GM03348 (cell line): ENCODE measurements at places on chromosomes 2 and 18.
A peak's percentile ranks its signal among the peaks of the same experiment; 100 is the strongest.

GRCh38 chr2:204538182-204539018 lies 6.9 kb upstream of the PARD3B start:
- DNase-seq = peak; percentile 25

GRCh38 chr2:3100386-3100785 lies 277.2 kb downstream of the EIPR1 start:
- no peak for DNase-seq

DNA sequence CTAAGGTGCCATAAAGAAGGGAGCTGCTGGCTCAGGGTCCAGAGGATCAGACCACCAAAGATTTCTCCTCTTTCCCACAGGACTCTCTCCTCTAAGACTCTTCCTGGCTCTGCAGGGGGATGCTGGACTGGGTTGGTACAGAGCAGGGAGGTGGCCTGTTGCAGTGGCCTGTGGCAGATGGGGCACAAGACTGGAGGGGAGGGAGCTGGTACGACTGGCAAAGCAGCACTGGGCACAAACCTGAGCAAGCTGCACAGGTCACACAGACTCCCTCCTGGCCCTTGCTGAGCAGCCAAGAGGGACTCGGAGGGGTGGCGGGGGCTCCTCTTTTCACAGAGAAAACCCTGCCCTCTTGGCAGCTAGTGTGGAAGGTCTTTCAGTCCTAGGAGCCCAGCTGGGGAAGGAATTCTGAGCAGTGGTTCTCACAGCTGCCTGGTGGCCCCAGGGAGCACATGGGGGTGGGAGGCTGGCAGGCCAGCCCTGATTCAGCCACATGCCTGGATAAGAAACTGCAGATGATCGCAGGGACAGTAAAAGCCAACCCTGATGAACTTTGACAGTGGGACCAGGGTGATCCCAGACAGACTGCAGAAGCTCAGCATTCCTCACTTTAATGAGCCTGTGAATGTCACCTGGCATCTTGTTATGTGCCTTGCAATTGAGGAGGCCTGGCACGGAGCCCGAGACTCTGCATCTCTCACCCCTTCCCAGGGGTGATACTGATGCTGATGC lies 32.5 kb upstream of the ACAA2 start:
- no peak for DNase-seq

GRCh38 chr18:24015639-24016631 lies 1.4 kb downstream of the TTC39C start:
- DNase-seq = no peak

- DNase-seq = no peak
Measured at GRCh38 chr2:96762529-96763311, 2.0 kb downstream of the CNNM4 start.

DNA sequence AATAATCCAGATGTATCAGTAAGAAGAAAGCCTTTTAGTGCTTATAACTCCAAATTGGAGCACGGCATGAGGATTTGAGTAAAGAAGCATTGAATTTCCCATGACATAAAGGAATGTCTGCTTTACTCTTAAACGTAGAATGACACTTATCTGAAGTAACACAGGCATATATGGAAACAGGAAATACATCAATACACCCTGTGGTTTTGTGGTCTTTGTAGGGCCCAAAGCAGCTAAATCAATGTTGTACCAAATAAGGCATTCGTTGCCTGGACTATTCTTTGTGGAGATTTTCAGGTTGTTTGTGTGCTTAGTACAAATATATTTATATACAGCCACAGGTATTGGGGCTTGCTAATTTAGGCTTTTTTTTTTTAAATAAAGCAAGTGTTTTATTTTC lies 660.5 kb downstream of the LRRTM4 start:
- DNase-seq = no peak

- no peak for DNase-seq
Measured at GRCh38 chr18:39380866-39381265, 1815.3 kb upstream of the CELF4 start.

DNA sequence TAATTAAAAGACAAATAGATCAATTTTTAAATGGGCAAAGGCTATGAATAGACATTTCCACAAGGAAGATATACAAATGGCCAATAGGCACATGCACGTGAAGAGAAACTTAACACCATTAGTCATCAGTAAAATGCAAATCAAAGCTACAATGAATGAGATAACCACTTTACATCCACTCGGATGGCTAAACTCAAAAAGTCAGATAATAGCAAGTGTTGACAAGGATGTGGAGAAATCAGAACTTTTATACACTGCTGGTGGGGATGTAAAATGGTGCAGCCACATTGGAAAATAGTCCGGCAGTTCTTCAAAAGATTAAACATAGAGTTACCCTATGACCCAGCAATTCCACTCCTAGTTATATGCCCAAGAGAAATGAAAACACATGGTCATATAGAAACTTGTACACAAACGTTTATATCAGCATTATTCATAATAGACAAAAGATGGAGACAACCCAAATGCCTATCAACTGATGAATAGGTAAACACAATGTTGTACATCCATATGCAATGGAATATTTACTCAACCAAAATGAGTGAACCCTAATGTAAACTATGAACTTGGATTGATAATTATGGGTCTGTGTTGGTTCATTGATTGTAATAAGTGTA lies 51.1 kb downstream of the SMAD7 start:
- no peak for DNase-seq

DNA sequence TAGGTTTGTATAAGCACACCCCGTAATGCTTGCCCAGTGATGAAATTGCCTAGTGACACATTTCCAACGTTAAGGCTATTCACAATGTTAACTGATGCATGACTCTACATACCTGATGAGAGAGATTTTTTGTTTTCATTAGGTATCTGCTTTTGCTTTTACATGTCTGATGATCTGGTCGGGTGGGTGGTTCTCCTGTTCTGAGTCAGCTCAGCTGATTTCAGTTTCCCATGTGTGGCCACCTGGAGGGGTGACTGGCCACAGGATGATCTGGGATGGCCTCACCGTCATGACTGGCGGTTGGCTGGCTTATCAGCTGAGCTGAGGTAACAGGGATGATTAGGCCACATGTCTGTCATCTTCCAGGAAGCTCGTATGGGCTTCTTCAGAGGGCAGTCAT lies 33.8 kb upstream of the ACYP2 start:
- DNase-seq = no peak

DNA sequence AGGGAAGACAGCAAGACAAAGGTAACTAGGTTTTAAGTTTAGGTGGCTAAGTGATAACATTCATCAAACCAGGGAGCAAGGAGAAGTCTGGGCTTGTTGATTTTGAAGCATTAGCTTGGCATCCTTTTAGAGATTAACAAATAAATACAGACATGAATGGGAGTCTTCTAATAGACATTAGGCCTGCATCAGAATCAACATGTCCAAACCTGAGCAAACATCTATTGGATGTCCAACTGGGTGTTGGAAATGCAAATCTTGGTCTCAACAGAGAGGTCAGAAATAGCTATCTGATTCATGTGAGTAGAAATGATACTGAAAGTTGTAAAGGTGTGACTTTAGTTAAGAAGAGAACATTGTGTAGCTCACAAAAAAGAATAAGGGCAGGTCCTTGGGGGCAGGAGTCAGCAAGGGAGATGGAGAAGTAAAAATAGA lies 85.5 kb upstream of the RND3 start:
- no peak for DNase-seq

DNA sequence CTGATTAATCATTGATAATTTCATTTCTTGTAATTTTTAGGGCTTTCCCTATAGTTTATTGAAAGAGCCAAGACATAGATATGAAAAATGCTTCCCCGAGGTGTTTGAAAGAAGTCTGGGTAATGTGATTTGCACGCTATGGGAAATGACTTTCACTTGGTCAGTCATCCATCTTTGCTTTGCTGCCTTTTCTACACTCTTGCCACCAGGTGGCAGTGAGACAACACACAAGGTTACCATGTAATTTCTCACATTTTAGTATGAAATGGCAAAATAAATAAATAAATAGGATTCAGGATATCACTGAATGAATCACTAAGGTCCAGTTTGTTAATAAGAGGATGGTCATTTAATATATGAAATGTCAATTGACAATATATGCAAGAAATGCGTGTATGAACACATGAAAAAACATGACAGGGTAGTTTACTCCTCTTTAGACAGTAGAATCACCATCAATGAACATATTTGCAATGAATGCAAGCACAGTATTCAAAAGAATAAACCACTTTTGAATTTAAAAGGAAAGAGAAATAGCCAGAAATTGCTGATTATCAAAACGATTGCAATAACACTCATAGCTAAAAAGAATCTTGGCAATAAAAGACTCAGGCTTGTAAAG lies 52.2 kb upstream of the KCNH7 start:
- peak; percentile 41 for DNase-seq

- DNase-seq = peak; percentile 1
Measured at GRCh38 chr2:98121149-98121548, 34.2 kb downstream of the VWA3B start.

GRCh38 chr2:236608710-236609109 lies 39.1 kb downstream of the ACKR3 start:
- peak; percentile 45 for DNase-seq

- DNase-seq = no peak
Measured at GRCh38 chr2:20186078-20186854, 38.7 kb downstream of the SDC1 start.

DNA sequence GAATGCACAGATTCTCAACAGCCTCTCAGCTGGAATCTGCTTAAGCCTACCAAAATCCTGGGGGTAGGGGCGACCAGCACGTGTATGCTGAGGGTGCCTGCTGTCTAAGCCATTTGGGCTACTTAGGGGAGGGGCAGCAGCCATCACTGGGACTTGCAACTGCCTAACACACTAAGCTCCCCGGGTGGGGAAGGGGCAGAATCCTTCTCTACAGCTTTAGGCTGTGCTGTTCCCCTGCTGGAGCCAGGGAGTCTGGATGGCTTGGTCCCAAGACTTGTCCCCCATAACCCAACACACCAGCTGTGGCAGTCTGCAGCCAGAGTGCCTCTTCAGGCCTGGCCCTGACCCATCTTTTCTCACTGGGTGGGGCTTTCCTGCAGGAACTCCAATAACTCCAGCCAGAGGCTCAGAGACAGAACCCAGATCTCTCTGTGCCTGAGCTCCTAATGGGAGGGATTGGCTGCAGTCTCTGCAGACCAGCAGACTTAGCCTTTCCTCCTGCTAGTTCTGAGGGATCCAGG lies 305.4 kb upstream of the RND3 start:
- no peak for DNase-seq

DNA sequence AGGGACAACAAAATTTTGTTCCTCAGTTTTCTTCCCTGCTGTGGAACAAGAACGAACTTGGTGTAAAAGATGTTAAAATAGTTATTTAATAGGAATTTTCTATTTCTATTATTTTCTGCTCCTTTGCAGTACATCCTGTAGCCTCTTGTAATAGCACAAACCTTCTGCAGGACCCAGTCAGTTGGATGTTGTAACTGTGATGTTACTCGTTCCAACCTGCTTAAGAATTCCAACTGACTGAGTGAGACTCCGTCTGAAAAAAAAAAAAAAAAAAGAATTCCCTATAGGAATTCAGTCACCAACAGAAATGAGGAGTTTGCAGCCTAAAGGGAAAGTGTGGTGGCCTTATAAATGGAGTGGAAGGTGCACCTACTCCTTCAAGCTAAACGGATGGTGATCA lies 46.4 kb upstream of the CDH20 start:
- no peak for DNase-seq

- DNase-seq = no peak
Measured at GRCh38 chr2:55138014-55138881, 88.0 kb upstream of the RTN4 start.

DNA sequence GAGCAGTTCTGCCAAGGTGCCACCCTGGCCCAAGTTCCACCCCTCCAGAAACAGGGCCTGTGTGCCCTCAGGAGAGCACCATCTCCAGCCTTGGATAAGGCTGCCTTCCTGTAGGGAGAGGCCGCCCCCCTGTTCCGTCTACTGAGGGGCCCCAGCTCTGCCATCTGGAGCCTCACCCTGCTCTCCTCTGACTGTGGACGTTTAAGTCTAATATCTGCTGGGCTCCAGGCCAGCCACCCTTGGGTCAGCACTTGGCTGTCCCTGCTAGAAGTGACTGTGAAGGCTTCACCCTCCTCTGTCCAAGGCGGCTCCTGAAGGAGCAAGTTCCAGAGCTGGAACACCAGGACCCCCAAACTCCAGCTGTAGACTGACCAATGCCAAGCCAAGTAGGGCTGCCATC lies 26.3 kb downstream of the RHOB start:
- DNase-seq = no peak

- DNase-seq = peak; percentile 66
Measured at GRCh38 chr2:133561045-133561852, 7.0 kb downstream of the NCKAP5 start.
